ENCODE measurements at places on chromosomes 5 and 9. TPM values are rescaled to one million over a fixed set of nuclear protein-coding genes. Genes with fewer than 3 reads are reported as not detected.

The TDRD7 gene
- 17.0 TPM for total RNA-seq

The INSYN2B gene
- not detected for total RNA-seq

The CDC20B gene
- not detected for total RNA-seq

GRCh38 chr9:125593581-125594222 is 113.3 kb downstream of the MAPKAP1 start:
- H3K27ac ChIP-seq = no peak overlapping the region
- H3K4me3 ChIP-seq = no peak overlapping the region
- no peaks in the 10 kb centered on the region for H3K4me1 ChIP-seq
- H3K36me3 ChIP-seq = no peaks in the 10 kb centered on the region

DNA sequence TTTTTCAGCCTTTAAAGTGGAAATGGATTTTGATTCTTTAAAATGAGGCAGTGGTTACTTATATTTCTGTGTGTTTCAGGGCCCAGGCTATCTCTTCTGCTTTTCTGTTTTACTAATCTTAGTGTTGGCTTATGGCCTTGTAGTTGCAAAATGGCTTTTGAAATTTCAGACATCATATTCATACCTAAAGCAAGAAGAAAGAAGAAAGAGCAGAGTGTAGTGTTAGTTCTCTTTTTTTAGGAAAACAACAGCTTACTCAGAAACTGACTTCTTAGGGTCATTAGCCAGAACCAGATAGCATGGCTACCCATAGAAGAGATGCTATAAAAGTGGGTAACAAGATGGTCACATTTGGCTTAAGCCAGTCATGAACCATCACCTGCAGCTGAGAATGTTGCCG is 20.9 kb downstream of the ZBED3 start:
- no peaks in the 10 kb centered on the region for H3K27me3 ChIP-seq
- no peak overlapping the region for H3K27ac ChIP-seq
- H3K4me1 ChIP-seq = no peaks in the 10 kb centered on the region
- no peak for DNase-seq
- H3K36me3 ChIP-seq = peaks cover 3% of the 10 kb centered on the region
- no peak overlapping the region for H3K4me3 ChIP-seq

DNA sequence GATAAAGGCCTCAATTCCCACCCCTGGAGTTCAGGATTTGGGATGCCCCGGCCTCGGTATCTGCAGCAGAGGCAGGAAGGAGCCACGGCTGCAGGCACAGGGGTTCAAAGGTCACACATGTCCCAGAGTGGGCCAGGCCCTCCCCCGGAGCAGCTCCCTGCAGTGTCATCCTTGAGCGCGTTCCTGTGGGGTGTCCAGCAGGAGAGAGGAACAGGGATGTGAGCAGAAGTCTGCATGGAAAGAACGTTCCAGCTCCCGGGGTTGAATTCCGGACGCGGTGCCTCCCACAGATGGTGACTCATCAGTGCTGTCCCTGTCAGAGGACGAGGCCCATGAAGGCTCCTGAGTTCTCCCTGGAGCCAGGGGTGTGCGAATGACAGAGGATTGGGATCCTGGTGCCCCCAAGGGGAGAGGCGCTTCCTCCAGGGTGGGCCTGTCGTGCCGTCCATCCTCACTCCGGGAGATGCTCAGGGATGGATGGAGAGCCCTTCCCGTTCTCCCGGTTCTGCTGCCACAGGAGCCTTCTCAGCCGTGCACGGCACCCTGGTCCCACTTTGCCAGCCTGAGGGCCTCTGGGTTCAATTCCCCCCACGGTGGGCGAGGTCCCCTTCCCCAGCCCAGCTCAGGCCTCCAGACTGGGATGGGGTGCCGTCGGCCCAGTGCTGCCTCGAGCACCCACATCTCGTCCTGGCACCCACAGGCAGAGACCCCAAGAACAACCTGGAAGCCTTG is 3.1 kb downstream of the LCN1 start:
- no peaks in the 10 kb centered on the region for H3K27me3 ChIP-seq
- H3K4me1 ChIP-seq = no peaks in the 10 kb centered on the region
- H3K4me3 ChIP-seq = no peak overlapping the region
- H3K36me3 ChIP-seq = no peaks in the 10 kb centered on the region
- no peak overlapping the region for H3K27ac ChIP-seq

DNA sequence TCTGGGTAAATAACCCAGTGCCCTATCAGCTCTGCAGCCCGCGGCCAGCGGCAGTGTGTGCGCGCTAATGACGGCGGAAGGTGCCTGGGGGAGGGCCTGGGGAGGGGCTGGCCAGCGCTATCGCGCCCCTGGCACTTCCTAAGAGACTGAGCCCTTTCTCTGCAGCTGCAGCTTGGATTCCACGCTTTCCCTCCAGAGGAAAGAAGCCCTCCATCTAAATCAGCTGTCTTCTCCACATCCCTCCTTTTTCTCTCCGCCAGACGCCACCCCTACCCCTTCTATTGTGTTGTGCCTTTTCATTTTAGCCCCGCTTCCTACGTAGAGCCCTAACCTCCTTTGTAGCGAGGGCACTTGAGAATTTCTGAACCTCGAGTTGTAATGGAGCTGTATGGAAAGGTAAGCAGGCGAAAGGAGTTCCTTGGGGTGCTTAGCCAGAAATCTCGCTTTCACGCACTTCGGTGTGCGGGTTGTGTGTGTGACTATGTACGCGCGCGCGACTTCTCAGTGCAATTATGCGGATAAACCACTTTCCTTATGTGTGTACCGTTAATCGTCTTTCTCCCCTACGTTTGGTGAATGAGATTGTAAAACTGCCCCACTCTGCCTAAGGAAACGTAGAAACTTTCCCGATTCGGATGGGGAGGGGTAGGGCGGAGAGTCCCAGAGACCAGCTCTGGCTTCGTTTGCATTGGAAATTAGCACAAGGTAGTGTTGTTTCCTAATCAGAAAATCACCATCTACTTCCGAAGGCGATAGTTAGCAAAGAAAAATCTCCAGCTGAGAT is 664 bp upstream of the RAB3C start:
- H3K4me3 ChIP-seq = peak overlapping the region; percentile 59
- DNase-seq = no peak
- H3K27ac ChIP-seq = no peak overlapping the region
- no peaks in the 10 kb centered on the region for H3K4me1 ChIP-seq

DNA sequence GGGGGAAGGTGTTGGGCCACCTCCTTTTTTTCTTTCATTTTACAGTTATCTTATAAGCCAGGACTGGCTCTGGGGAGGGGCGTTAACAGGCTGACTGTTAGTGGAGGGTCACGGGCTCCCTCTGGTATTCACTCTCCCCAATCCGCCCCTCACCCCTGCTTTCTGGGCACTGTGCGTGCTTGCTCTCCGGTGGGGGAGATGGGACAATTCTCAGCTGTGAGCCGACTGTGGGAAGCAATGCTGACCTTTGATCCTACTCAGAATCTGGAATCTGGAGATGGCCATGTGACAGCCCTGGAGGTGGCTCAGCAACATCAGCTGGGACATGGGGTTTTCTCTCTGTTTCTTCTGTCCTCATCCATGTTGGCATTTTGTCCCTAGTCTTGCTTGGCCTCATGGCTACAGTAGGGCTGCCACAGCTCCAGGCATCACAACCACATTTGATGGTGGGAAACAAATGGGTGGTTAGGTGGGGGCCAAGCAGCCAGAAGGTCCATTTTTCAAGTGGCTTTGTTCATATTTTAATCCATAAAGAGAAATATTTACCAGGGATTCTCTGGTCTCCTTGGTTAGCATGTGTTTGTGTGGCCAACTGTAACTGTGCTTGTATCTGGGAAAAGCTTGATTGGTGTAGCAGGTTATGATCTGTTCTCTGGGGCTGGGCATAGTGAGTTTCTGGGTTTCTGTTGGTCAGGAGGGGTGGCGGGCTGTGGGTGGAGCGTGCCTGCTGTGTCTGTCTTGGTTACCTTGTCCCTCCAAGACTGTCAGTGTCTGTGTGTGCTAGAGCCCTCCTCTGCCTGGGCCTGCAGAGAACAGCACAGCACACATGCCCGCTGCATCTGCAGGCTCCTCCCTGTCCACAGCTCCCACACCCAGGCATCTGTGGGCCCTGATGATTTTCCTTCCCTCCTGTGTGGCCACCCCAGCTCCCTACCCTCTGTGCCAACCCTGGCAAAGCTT is 12.4 kb downstream of the WNK2 start:
- no peaks in the 10 kb centered on the region for H3K36me3 ChIP-seq
- H3K27ac ChIP-seq = no peak overlapping the region
- H3K4me1 ChIP-seq = no peaks in the 10 kb centered on the region
- no peak overlapping the region for H3K4me3 ChIP-seq

DNA sequence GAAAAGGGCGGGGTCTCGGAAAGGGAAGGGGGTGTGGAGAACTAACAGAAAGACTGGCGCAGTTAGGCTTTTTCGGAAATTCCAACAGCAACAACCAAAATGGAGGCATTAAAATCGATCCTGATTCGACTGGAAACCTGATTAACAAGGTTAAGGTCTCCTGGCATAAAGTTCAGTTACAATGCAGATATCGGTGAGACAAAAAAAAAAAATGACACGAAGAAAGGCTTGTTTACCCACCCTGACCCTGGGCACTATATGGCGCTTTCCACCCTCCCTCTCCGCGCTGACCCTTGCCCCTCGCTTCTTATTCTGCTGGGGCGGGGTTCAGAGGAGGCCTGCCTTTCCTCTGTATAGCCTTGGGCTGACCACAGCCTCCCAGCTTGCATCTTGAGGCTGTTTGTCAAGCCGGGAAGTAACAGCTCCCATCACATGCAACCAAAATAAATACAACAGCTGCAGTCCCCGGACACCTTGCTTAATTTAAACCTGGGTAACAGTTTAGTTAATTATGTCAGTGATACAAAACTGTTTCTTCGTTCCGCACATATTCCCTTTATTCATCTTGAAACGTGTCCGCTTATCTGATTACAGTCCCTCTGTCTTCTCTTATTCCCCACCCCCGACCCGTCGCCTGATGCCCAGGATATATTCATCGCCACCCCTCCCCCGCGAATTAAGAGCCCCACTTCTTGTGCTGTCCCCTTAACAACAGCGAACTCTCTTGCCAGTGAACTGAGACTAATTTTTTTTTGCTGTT is 795 bp upstream of the PJA2 start:
- peak; percentile 88 for DNase-seq
- no peaks in the 10 kb centered on the region for H3K27me3 ChIP-seq
- peak overlapping the region; percentile 99 for H3K27ac ChIP-seq
- no peaks in the 10 kb centered on the region for H3K36me3 ChIP-seq
- peak overlapping the region; percentile 89 for H3K4me3 ChIP-seq
- H3K4me1 ChIP-seq = peaks cover 2% of the 10 kb centered on the region

Measured in aorta (tissue), 5 donors.